NCI-H187 (cell line): ENCODE measurements at places on chromosomes 6 and 20.

DNA sequence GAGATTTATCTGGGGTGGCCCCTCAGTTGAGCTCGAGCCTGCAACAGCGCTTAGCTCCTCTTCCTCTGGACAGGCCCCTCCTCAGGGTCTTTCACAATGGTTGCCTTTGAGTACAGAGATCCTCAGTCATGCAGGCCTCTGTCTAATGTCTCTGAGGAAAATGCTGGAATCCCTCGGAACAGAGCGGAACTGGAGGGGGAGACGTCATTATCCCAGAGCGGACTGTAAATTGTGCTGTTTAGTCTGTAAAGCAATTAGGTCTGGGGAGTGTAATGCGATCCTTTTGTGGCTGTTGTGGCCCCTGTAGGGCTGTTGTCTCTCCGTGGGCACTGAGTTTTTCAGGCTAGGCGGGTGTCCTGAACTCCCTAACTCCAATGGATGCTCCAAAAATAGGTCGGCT is 15.0 kb upstream of the DAAM2 start:
- no peak for DNase-seq

- DNase-seq, result no peak
Measured at GRCh38 chr6:7216941-7217621, 95.9 kb downstream of the SSR1 start.

DNA sequence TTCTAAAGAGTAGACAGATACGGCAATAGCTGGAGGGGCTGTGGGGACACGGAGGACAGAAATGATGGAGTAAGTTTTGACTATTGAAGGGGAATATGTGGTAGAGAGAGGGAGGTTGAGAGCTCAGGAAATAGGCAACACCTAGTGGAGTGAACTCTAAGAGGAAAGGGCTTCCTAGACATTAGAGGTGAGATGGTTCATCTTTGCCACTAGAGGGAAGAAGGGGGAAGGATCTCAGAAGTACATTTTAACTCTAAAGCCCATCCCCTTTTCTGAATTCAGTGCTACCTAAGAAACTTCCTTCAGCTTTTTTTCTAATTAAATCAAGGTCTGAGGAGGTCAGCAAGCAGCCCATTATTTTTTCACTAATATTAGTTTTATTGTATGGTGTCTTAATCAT is 689.4 kb upstream of the MAP3K7 start:
- DNase-seq, result no peak

GRCh38 chr6:84763003-84763885 is 1.2 kb downstream of the TBX18 start:
- DNase-seq, result no peak

GRCh38 chr6:131861381-131861780 is 53.6 kb downstream of the ENPP1 start:
- DNase-seq, result no peak

DNA sequence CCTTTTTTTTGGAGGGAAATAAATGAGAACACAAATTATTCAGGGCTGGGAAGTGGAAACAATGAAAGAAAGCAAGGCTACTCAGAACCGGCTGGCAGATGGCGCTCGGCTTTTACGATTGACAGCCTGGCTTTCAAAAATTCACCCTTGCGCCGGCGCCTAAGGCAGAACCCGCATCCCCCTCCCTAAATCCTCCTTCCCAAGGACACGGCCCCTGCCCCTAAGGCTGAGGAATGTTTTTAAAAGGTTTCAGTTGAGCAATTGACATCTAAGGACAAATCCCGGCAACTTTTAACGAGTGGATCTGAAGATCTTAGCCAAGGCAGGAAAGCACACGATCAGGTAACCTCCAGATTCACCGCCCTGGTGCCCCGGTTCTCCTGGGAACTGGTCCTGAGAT is 16.3 kb downstream of the GNAS start:
- DNase-seq, result no peak

DNA sequence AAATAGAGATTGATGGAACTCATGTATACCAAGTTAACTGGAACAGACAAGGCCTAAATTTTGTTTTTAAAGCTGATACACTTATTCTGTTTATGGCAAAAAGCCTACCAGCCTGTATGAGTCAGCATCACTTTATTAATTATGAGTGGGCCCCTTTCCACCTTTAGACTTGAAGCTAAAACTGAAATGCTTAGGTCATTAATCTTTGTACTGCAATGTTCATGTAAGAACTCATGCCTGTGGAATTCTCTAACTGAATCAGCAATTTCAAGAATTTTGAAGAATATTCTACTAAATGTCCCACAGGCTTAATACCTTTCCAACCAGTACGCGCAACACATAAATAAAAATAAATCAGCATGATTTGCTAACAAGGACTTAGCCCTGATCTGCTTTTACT is 140.2 kb upstream of the PHACTR1 start:
- DNase-seq, result no peak

DNA sequence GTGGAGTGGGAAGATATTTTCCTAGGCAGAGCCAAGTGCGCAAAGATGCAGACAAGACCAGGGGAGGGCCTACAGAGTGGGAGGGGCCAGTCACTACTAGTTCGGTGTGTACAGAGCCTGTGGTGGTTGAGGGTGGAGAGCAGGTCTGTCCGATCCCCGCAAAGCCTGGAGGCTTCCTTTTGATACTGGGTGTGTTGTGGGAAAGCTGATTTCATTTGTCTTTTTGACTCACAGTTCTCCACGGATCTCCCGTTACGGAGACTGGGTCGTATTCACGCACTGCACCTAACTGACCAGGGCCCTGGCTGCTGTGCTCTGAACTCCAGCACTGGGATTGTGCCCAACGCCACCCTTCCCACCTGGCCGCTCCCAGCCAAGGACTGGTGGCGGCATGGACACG is 1.4 kb upstream of the TIAM2 start:
- no peak for DNase-seq

DNA sequence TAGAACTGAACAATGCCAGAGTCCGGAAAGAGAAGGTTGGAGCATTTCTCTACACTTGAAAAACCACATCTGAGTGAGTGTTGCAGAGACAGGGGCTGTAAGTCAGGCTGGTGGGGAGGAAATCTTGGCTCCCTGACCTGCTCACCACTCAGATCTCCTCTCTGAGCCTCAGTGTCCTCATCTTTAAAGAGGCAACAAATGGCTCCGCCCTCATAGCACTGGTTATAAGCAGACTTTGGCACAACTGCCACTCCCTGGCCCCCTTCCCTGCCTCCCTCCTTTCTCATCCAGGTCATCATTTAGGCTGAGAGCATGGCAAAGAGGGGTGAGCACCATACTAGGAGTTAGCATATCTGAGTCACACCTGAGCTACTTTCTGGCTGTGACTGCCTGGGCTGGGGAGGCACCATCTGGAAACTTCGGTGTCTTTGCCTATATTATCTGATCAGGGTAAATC is 10.6 kb downstream of the SIRPG start:
- DNase-seq, result no peak

DNA sequence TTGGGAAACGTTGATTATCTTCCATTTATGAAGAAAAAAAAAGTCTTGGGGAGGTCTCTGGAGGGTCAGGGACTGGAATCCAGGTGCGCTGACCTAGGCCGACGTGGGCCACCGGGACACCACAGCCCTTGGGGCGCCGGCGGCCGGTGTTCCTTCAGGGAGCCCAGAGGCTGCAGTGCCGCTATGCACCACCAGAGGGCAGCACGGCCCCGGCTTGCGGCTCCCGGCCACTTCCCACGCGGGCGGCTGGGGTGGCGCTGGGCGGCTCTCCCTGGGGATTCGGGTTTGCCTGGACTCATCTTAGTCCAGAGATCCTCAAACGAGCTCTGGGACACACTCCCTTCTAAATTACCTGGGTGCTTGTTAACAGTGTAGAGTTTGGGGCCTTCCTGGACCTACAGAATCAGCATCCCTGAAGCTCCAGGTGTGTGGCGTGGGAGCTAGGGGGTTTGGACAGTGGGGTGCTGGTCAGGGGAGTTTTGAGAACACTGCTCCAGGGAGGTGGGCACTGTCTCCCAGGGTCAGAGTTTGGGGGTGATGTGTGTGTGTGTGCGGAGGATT is 23.0 kb upstream of the GTSF1L start:
- DNase-seq, result peak; percentile 67

- no peak for DNase-seq
Measured at GRCh38 chr20:46063652-46064054, 26.1 kb downstream of the NCOA5 start.

- DNase-seq, result no peak
Measured at GRCh38 chr6:35483893-35484645, 12.8 kb downstream of the TEAD3 start.

DNA sequence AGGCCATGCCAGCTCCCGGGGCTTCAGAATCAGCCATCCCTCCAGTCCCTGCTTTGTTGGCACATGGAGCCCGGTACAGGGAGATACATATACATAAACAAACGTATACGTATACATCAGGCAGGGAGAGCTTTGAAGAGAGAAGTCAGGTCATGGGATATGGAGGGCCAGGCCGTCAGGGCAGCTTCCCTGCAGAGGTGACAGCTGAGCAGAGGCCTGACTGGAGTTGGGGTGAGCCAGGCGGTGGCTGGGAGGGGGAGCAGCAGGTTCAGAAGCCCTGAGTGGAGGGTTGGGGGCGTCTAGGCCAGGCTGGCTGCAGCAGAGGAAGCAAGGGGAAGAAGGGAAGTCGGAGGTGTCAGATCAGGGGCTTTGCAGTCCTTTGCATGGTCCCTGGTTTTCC is 61.7 kb downstream of the STK35 start:
- DNase-seq, result no peak
